Activated CD4-positive, alpha-beta memory T cell treated with anti-CD3 and anti-CD28 coated beads, Interleukin-2, amount 10 ng/mL, durations not matched to agents 7 days and 5 days (primary cell): ENCODE measurements at places on chromosomes 12 and 14. TPM values are rescaled to one million over a fixed set of nuclear protein-coding genes. Genes with fewer than 3 reads are reported as not detected.
A peak's percentile ranks its signal among the peaks of the same experiment; 100 is the strongest.

GRCh38 chr14:35985474-35986218 lies 159.5 kb downstream of the BRMS1L start:
- no peak for DNase-seq
- no peak overlapping the region for H3K4me3 ChIP-seq
- no peak overlapping the region for H3K27ac ChIP-seq
- no peaks in the 10 kb centered on the region for H3K36me3 ChIP-seq

DNA sequence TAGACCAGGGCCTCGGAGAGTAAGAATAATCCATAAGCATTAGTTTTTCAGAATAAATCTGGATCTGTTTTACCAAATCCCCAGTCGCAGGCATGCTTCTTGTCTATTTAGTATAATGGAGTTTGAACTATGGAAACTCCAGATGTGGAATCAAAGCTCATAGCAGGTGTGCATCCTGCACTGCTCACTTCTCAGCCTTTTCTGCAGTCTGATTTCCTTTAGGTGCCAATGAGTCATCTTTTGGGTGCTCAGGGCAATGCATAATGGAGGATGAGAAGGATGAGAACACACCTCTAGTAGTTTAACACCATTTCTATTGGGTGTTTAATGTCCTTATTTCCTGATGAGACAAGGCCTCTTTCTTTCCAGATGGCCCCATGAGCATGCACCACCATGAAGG lies 961.2 kb downstream of the TMEM121 start:
- H3K4me3 ChIP-seq = no peak overlapping the region
- no peak overlapping the region for H3K27ac ChIP-seq
- DNase-seq = no peak
- H3K27me3 ChIP-seq = no peaks in the 10 kb centered on the region

DNA sequence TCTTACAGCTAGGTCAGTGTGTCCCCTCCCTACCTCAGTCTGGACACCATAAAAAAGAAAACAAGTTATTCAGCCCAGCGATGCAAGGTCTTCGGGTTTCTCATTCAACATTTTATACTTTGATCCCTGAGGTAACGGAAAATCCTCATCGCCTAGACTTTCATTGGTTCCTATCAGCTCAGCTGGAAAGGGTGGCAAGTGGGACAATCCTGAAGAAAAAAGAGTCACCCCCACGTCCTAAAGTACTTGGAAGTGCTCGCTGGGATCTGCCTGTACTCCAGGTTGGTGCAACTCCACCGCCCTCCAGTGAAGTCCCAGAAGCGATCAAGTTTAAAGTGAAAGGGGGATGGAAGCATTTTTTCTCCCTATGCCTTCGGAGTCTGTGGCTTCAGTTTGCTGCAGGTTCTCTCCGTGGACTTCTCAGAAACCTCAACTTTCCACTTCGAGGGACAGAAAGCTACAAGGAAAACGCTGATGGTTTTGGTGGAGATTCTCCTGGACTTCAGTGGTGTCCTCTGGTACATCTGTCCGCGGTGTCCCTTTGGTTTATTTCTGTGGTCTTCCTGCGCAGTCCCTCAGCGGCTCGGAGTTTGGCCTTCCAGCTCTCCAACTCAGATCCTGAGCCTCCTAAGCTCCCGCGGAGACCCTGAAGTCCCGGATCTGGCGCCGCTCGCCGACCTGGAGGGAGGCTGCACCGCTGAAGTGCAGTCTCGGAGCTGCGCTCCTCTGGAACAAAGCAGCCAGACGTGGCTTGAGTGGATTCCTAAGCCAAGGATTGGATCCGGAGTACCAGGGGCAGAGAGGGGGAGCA lies 1.8 kb upstream of the LRFN5 start:
- H3K4me3 ChIP-seq = no peak overlapping the region
- H3K36me3 ChIP-seq = no peaks in the 10 kb centered on the region
- no peak for DNase-seq

GRCh38 chr14:87158283-87158682 lies 834.7 kb downstream of the GALC start:
- no peaks in the 10 kb centered on the region for H3K4me1 ChIP-seq
- H3K36me3 ChIP-seq = no peaks in the 10 kb centered on the region
- H3K4me3 ChIP-seq = no peak overlapping the region
- no peaks in the 10 kb centered on the region for H3K27me3 ChIP-seq
- DNase-seq = no peak

DNA sequence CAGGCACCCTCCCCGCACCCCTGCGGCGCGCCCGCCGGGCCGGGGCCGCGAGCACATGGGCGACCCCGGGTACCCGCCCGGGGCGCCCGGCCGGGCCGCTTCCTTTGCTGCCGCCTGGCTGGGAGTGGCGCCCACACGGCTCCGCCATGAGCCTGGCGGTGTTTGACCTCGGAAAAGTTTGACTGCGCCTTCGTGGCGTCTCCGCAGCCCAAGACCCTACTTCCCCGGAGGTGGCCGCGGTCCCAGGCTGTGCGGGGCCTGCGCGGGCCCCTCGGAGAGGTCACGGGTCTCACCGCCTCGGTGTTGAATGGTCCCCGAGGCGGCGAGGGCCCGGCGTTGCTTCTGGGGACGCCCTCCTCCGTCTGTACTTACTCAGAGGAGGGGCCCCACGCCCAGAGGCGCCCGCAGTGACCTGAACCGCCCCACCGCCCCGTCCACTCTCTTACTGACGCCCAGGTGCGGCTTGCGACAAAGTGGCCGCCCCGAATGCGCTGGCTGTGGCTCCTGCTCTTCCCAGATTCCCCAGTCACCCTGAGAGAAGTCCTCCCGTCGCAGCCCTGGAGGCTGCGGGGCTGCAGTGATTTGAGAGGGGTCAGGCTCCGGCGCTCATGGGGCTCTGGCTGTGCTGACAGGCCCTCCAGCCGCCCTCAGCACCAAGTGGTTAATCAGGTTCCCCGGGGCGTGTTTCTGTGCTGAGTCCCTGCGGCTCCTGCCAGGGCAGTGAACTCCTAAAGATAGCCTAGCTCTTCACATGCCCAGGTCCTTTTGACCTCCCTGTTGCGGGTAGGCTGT lies 5.8 kb downstream of the KMT5A start:
- peak; percentile 40 for DNase-seq
- no peaks in the 10 kb centered on the region for H3K27me3 ChIP-seq
- peak overlapping the region; percentile 65 for H3K4me3 ChIP-seq
- H3K4me1 ChIP-seq = peaks cover 53% of the 10 kb centered on the region

DNA sequence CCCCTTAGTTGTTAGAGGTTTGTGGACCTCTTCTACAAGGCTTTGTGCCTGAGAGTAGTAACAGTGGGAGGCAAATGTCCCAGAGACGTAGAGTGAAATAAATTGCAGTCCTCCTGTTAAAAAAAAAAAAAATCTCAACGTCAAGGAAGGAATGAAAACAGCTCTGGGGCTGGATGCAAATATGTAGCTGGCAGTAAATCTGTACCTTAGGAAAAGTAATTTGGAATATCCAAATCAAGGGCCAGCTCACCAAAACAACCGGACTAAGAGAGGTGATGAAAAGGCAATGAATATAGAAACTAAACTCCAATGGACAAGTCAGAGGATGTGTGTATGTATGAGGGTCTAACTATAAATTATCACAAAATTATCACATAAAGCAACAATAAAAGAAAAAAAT lies 27.0 kb downstream of the SINHCAF start:
- H3K4me3 ChIP-seq = no peak overlapping the region
- no peaks in the 10 kb centered on the region for H3K27me3 ChIP-seq
- DNase-seq = no peak
- no peak overlapping the region for H3K27ac ChIP-seq

PLD4 gene
- total RNA-seq = not detected

DNA sequence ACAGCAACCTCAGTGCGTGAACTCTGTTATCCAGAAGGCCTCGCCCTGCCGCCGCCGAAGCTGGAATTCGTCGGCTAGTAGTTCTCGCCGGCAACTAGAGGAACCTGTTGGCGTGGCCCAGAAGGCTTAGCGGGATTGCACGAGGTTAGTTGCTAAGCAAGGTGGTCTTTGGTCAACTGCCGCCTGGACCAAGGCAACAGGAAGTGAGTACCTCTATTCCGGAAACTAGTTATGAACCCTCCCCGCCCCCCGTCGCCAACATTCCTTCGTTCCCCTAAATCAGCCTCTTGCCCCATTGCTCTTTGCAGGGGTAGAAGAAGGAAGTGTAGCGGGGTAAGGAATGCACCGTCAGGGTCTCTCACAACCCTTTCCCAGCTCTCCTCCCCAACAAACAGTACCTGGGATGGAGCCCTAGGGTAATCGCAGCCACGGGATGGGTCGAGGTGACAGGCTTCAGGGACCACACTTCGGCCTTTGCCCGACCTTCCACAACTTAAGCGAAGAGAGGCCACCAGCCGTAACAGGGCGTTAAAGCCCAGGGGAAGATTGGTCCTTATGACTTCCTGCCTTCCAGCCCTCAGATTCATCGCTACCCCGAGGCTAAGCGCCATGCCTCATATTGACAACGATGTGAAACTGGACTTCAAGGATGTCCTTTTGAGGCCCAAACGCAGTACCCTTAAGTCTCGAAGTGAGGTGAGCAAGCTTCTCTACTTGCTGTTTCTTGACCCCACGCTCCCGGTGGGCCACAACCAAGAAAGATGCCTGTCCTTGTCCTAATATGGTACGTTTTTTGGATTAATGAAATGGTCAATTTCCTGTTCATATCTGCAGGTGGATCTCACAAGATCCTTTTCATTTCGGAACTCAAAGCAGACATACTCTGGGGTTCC lies at the start of gene GMPR2:
GMPR2 (plus strand) TSS at position 285 of the 893 bp plus-strand sequence; CDS start at position 610, 325 bp downstream.
- peak within 1 kb of the TSS; percentile 81 for H3K4me3 ChIP-seq
- DNase-seq = peak; percentile 39
- H3K27me3 ChIP-seq = no peaks in the 10 kb centered on the region
- H3K4me1 ChIP-seq = peaks cover 62% of the 10 kb centered on the region

- H3K4me3 ChIP-seq = no peak overlapping the region
- no peaks in the 10 kb centered on the region for H3K4me1 ChIP-seq
- no peak for DNase-seq
- no peaks in the 10 kb centered on the region for H3K36me3 ChIP-seq
- H3K27ac ChIP-seq = no peak overlapping the region
These were observed 142.3 kb upstream of the PARP11 start for GRCh38 chr12:4015225-4016091.
